Activated T-cell treated with anti-CD3 and anti-CD28 coated beads, Interleukin-2, amount 50 U/mL, for 72 hours (primary cell): ENCODE measurements at places on chromosomes 13 and 19. TPM values are rescaled to one million over a fixed set of nuclear protein-coding genes. Genes with fewer than 3 reads are reported as not detected.

Gene SLITRK5
- not detected for total RNA-seq

- peaks cover 2% of the 10 kb centered on the region for H3K4me1 ChIP-seq
- no peak overlapping the region for H3K27ac ChIP-seq
- H3K27me3 ChIP-seq = no peaks in the 10 kb centered on the region
- no peak for DNase-seq
These were observed 62.3 kb downstream of the CEBPG start for GRCh38 chr19:33435706-33436359.

DNA sequence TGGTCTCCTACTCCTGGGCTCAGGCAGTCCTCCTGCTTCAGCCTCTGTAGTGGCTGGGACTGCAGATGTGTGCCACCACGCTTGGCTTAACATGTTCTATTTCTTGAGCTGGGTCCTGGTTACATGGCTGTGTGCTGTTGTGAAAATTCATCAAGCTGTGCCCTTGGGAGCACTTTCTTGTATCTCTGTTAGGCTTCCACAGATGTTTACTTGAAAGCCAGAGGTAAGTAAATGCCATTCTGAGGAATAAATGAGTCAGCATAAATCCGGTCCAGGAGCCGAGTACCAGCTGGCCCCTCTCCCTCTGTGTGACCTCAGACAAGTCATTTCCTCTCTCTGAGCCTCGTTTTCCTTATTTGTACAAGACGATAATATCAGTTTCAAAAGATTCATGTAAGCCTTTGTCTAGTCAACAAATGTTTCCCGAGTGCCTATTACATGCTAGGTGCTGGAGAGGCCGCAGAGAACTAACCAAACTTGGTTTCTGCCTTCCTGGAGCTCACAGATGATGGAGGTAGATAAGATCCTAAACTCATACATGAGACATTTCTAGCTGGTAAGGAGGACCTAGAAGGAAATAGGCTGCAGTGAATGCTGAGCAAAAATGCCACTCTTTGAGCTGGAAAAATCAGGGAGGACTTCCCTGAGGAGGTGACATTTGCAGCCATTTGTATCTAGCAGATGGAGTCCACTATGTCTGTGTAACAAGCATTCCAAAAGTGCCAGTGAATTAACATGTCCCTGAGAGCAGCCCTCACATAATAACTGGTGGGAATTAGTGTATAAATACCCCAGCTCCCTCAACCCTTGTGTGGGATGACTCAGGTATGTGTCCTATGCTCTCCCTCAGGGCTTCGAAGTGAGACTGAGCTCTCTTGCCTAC, 2.7 kb upstream of the RASAL3 start:
- DNase-seq = peak; percentile 69
- peaks cover 6% of the 10 kb centered on the region for H3K36me3 ChIP-seq
- H3K27me3 ChIP-seq = peaks cover 11% of the 10 kb centered on the region
- peak overlapping the region; percentile 73 for H3K4me3 ChIP-seq
- peak overlapping the region; percentile 79 for H3K27ac ChIP-seq

DNA sequence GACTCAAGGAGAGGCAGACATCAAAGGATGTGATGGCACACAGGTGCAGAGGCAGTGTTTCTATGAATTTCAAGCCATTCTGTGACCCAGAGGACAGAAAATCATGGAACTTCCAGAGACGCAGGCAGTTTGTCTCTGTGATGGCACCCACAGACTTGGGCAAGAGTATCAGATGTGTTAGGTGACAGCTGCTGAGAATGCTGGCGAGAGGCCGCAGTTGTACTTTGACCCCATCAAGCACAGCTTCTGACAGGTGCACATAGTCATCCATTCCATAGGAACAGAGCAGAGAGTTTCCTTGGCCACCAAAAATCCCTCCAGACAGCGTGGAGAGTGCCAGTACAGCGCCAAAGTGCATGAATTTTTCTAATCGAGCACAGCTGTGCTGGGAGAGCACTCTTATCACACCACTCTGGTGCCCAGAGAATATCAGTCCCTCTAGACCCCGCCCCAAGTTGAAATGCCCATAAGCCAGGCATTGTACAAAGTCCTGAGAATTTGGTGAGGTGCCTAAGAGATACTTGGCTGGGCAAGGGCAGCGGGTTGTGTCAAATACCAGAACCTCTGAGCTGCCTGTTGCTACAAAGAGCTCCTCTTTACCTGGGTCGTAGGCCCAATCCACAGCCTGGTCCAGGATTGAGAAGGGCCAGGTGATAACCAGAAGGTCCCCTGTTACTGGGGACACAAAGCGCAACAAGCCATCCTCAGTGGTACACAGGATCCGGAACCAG, 12.4 kb downstream of the WDR87 start:
- H3K27me3 ChIP-seq = peaks cover 23% of the 10 kb centered on the region
- DNase-seq = no peak
- no peak overlapping the region for H3K4me3 ChIP-seq
- no peaks in the 10 kb centered on the region for H3K4me1 ChIP-seq
- no peaks in the 10 kb centered on the region for H3K36me3 ChIP-seq

DNA sequence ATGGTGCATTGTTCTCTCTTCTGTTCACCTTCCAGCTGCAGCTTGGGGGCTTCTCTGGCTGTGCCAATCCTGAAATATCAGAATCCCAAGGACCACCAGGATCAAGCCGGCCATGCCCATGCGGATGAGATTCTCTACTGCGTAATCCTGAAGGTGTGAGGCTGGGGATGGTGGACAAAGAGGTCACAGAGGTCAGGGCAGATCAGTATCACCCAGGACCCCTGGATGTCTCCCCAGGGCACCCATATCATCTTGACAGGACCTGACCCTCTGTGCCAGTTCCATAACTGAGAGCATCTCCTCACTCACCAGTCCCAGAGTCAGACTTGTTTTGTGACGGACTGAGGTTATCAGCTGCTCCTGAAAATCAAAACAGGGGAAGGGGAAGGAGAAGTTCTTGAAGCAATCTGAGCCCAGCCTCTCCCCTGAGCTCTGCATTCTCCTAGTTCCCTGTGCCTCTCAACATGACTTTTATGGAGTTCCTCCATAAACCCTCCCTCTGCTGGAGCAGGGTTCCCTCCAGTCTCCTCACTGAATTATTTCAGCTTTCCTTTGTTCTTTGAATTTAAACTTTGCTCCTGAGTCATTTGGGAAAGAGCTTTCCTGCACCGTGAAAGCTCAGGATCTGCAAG, 5.5 kb downstream of the LILRA5 start:
- H3K36me3 ChIP-seq = no peaks in the 10 kb centered on the region
- H3K27me3 ChIP-seq = peaks cover 15% of the 10 kb centered on the region
- peaks cover 6% of the 10 kb centered on the region for H3K4me1 ChIP-seq

DNA sequence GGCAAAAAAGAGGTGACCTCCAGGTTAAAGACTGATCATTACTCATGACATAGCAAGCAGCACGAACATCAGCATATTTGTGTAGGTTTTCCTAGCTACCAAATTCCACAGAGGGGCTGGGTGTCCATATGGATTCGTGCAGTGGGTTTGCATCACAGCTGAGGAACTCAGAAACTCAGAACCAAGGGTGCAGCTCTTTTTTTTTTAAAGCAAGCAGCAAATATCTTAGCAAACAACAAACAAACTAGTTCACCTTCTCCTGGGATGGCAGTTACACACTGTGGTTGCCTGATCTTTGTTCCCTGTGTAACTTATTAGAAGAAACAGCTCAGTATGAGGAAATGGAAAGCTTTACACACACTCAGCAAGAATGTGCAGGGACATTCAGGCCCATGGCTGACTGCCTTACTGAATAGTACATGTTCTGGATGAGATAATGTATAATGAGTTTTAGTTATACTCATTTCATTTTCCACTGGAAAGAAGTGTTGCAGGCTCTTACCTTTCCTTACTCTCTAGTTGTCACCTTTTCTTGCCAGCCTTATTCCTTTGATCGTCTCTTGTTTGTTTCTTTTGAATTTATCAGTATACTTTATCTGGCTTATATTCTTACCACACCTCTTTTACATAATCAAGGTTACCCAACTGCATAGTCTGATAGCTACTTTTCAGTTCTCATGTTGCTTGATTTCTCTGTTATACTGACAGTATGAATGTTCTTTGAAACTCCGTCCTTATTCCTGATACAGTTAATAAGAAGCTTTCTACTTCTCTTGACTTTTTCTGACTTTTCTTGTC, 4.3 kb downstream of the NDFIP2 start:
- peak overlapping the region; percentile 83 for H3K27ac ChIP-seq
- H3K27me3 ChIP-seq = no peaks in the 10 kb centered on the region
- H3K4me3 ChIP-seq = peak overlapping the region; percentile 82
- peaks cover 88% of the 10 kb centered on the region for H3K4me1 ChIP-seq

Gene ODAD3
- total RNA-seq = 0.16 TPM

Gene ZNF709
- total RNA-seq = 4.8 TPM

Gene NECTIN2
- 2.8 TPM for total RNA-seq

GRCh38 chr19:45322744-45323281, at the start of gene CKM:
Gene CKM, minus strand, starts transcription at chr19:45322875. Its CDS starts 3,162 bp downstream, at chr19:45319713.
- no peak within 1 kb of the TSS for H3K27ac ChIP-seq
- H3K4me1 ChIP-seq = no peaks in the 10 kb centered on the region
- H3K4me3 ChIP-seq = peak within 1 kb of the TSS; percentile 8
- DNase-seq = no peak
- peaks cover 24% of the 10 kb centered on the region for H3K27me3 ChIP-seq

DNA sequence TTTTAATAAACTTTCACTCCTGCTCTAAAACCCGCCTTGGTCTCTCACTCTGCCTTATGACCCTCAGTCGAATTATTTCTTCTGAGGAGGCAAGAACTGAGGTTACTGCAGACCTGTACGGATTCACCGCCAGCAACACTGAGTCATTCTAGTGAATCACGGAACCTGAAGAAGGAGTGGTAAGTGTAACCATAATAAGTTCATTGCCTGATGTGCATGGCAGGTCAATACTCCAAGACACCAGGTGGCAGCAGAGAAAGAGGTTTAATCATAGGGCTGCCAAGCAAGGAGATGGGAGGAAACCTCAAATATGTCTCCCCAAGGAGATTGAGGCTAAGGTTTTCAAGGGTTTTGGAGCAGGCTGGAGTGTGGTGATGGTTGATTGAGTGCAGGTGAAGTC, 204.3 kb upstream of the IPO5 start:
- H3K27ac ChIP-seq = no peak overlapping the region
- no peaks in the 10 kb centered on the region for H3K36me3 ChIP-seq
- DNase-seq = no peak
- no peak overlapping the region for H3K4me3 ChIP-seq

GRCh38 chr13:41919031-41919740, 41.7 kb downstream of the VWA8 start:
- peaks cover 72% of the 10 kb centered on the region for H3K4me1 ChIP-seq
- DNase-seq = no peak
- no peak overlapping the region for H3K4me3 ChIP-seq
- H3K27me3 ChIP-seq = no peaks in the 10 kb centered on the region
- H3K27ac ChIP-seq = peak overlapping the region; percentile 29

DNA sequence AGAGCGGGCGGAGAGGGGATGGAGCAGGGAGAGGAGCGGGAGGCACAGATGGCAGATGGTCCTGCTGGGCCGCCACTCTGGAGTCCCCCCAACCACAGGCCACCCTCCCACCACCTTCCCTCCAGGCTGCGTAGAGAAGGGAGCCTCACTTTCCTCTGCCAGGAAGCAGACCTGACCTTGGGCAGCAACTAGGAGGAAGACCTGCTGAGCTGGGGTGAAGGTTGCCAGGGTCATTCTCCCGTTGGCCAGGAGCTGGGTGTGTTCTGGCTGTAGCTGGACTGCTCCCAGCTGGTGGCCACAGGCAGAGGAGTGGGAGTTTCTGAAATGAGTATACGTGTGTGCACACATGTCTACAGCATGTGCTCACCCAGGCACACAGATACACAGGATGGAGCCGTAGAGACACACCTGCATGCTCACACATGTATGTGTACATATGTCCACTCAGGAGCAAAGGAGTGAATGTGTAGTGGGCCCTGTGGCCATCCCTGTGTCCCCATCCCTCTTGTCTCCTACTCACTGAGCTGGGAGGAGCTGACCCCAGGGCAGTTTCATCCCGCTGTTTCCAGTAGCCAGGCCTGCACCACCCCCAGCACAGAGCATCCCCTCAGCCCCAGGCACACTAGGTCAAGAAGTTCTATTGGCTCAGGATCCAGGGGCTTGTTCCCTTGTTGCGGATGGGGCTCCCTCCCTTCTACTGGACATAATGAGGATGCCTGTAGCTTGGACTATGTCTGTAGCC, 53.0 kb downstream of the CHST8 start:
- DNase-seq = no peak
- peaks cover 7% of the 10 kb centered on the region for H3K27me3 ChIP-seq
- H3K27ac ChIP-seq = no peak overlapping the region
- H3K4me3 ChIP-seq = no peak overlapping the region

GRCh38 chr13:30440910-30441703, 18.8 kb downstream of the UBE2L5 start:
- H3K4me3 ChIP-seq = no peak overlapping the region
- no peaks in the 10 kb centered on the region for H3K36me3 ChIP-seq
- H3K27me3 ChIP-seq = peaks cover 16% of the 10 kb centered on the region
- peaks cover 19% of the 10 kb centered on the region for H3K4me1 ChIP-seq

Gene NLRP11
- not detected for total RNA-seq
